ENCODE measurements at places on chromosomes 12 and 14.

DNA sequence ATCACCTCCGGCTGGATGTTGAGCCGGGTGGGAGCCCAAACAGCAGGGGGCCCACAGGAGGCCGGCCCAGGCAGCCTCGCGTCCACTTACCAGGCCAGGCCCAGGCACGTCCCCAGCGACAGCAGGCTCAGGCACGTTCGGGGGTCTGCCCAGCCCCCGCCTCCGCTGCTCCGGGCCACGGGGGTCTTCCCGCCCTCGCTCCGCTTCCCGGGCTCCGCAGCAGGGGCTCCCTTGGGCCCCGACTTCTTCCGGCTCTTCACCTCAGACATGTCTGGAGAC is 216 bp downstream of the IKBIP start:
- H3K27ac ChIP-seq, result peak overlapping the region; percentile 89
- peaks cover 14% of the 10 kb centered on the region for H3K4me1 ChIP-seq
- peak overlapping the region; percentile 82 for H3K4me3 ChIP-seq
- peak; percentile 68 for DNase-seq
- no peaks in the 10 kb centered on the region for H3K27me3 ChIP-seq
- H3K36me3 ChIP-seq, result peaks cover 3% of the 10 kb centered on the region

DNA sequence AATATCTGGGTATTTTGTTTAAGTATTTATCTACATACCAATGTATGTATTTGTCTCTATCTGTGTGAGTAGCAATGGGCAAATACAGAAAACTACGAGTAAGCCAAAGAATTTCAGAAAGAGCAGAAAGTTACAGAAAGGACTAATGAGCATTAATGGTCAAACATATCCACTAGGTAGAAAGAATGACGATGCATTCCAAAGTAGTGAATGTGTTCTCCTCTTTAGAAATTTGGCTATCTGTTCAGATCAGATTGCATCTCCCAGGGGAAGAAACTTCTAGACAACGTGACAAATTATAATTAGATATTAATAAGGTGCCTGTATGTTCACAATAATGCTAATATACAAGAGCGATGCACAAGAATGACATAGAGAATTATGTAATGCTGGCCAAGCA is 194.5 kb upstream of the GZMB start:
- no peaks in the 10 kb centered on the region for H3K36me3 ChIP-seq
- H3K27ac ChIP-seq, result no peak overlapping the region
- no peaks in the 10 kb centered on the region for H3K4me1 ChIP-seq
- H3K27me3 ChIP-seq, result peaks cover 3% of the 10 kb centered on the region
- H3K4me3 ChIP-seq, result no peak overlapping the region

DNA sequence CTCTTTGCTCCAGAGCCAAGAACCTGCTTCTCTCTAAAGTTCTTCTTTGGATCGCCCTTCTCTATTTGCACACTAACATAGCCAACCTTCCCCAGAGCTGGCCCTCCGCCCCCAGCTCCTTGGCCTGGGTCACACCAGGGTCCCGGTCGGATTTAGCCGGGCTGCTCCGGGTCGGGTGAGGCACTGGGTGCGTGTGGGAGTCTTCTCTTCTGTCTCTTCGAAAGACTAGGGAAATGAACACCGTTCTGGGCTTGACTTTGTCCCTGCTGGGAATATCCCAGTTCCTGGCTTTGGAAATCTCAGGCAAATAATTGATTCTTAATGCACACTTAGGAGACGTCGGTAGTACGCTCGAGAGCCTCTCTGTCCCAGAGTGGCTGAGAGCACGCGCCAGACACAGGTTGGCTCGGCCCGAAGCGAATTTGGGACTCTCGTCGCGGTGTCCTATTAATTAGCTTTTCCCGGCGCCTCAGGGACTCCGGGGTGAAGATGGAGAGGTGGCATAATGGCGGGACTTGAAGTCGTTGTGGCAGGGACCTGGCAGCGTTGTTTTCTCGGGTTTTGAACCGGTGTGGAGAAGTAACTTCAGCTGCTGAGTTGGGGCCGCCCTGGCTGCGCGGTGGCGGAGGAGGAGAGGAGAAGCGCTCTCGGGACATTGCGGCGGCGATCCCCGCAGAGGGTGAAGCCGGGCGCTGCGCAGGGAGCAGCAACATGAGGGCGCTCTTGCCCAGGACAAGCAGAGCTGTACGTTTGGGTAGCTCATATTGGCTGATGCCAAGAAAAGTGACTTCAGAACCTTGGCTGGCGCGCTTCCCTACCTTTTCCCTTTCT is 7.5 kb downstream of the FOXG1 start:
- DNase-seq, result no peak
- no peak overlapping the region for H3K27ac ChIP-seq
- no peak overlapping the region for H3K4me3 ChIP-seq
- peaks cover 24% of the 10 kb centered on the region for H3K36me3 ChIP-seq
- no peaks in the 10 kb centered on the region for H3K4me1 ChIP-seq

GRCh38 chr12:56286044-56286830 is 13.9 kb downstream of the CS start:
- H3K4me3 ChIP-seq, result no peak overlapping the region
- peaks cover 25% of the 10 kb centered on the region for H3K36me3 ChIP-seq
- H3K27ac ChIP-seq, result no peak overlapping the region

- H3K4me3 ChIP-seq, result no peak overlapping the region
- no peak for DNase-seq
- no peaks in the 10 kb centered on the region for H3K4me1 ChIP-seq
- no peaks in the 10 kb centered on the region for H3K36me3 ChIP-seq
Observed at GRCh38 chr14:62066304-62066703, 304.1 kb downstream of the SNAPC1 start.

GRCh38 chr12:4168036-4168435 is 105.5 kb upstream of the CCND2 start:
- H3K36me3 ChIP-seq, result no peaks in the 10 kb centered on the region
- peak overlapping the region; percentile 26 for H3K27ac ChIP-seq
- H3K4me3 ChIP-seq, result no peak overlapping the region
- H3K27me3 ChIP-seq, result no peaks in the 10 kb centered on the region
- DNase-seq, result no peak

DNA sequence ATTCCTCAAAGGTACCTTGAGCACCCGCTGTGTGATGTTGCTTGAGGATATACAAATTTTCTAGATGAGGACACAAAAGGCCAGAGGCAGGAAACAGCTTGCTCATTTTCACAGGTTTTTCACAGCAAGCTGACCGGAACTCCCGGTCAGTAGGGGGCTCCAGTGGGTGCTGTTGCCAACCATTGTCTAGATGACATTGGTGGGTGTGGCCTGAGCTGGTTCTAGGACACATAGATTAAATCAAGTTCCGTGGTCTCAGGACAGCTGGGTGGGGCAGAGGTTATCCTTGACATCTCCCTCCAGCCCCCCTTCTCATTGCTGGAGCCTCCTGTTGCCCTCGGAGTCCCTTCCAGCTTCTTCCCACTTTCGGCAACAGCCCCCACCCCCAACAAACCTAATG is 153.6 kb upstream of the FKBP4 start:
- H3K4me1 ChIP-seq, result no peaks in the 10 kb centered on the region
- H3K27me3 ChIP-seq, result peaks cover 40% of the 10 kb centered on the region
- H3K27ac ChIP-seq, result no peak overlapping the region

GRCh38 chr12:10847744-10848143 is 1.5 kb downstream of the PRR4 start:
- no peak overlapping the region for H3K4me3 ChIP-seq
- no peaks in the 10 kb centered on the region for H3K27me3 ChIP-seq
- peaks cover 6% of the 10 kb centered on the region for H3K36me3 ChIP-seq
- DNase-seq, result no peak
- H3K4me1 ChIP-seq, result peaks cover 31% of the 10 kb centered on the region

DNA sequence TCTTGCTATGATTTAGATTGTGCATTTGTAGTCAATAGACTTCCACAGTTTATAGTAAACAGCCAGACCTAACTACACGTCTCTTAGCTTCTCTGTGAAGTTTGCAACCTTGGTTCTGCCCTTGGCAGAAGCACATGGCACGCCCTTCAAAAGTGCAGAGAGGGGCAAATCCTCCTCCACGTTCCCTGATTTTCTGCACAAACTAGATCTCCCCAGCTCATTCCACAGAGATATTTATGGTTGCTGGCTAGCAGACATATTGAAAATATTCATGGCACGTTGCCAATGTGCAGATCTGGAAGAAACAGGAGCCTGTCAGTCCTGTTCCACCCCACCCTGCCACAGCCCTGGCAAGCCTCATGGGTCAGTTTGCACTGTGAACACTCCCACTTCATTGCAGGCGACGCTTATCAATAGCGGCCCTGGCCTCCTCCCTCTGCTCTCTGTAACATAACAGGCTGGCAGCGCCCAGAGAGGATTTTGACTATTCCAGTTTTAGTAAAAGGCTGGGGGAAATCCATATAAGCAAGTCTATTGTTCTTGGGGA is 6.5 kb upstream of the LGALS3 start:
- peaks cover 67% of the 10 kb centered on the region for H3K4me1 ChIP-seq
- peaks cover 5% of the 10 kb centered on the region for H3K36me3 ChIP-seq
- H3K4me3 ChIP-seq, result no peak overlapping the region
- H3K27ac ChIP-seq, result peak overlapping the region; percentile 18

DNA sequence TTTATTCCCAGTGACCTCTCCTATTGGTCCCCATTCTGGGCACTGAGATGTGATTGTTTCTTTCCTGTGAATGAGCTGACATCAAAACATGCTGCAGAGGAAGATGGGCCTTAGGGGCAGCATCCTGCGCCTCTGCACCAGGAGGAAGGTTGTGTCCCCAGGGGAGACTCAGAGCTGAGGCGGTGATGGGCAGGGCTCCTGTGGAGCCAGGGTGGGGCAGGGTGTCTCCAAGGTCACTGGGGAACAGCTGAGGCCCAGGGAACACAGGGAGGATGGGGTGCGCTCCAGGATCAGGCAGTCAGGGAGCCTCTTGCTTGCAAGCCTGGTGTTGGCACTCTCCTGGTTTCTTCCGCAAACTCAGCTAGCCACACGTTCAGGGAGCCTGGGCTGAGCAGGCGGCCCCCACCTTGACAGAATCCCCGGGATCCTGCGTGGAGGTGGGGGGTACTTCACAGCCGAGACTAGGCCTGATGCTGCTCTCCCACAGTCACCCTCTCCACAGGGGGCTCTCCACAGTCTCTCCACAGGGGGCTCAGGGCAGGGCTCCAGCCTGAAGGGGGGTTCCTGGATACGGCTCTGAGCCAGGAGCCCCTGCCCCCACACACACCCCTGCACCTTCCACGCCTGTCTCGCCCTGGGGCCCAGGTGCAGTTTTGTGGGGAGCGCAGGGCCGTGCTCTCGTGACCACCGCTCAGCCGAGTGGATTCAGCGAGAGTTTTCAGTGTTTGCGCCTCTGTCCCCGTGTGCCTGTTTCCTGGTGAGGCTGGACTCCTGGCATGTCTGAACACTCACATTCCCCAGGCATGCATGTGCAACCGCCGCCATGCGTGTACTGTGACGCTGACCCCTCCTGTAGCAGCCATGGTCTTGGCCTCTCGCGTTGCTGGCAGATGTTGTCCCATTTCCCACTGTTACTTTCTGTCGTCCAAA is 264.7 kb downstream of the SEC23A start:
- no peak for DNase-seq
- H3K36me3 ChIP-seq, result no peaks in the 10 kb centered on the region
- no peaks in the 10 kb centered on the region for H3K4me1 ChIP-seq
- H3K4me3 ChIP-seq, result no peak overlapping the region
- H3K27ac ChIP-seq, result no peak overlapping the region
- H3K27me3 ChIP-seq, result no peaks in the 10 kb centered on the region

- no peaks in the 10 kb centered on the region for H3K27me3 ChIP-seq
- no peak for DNase-seq
- peaks cover 11% of the 10 kb centered on the region for H3K36me3 ChIP-seq
- no peak overlapping the region for H3K4me3 ChIP-seq
- peaks cover 39% of the 10 kb centered on the region for H3K4me1 ChIP-seq
Observed at GRCh38 chr14:103555559-103556337, 6.7 kb downstream of the BAG5 start.
